ENCODE measurements at places on chromosomes 6 and 20.

GRCh38 chr20:39605908-39606307 is 643.8 kb downstream of the DHX35 start:
- no peak for DNase-seq

DNA sequence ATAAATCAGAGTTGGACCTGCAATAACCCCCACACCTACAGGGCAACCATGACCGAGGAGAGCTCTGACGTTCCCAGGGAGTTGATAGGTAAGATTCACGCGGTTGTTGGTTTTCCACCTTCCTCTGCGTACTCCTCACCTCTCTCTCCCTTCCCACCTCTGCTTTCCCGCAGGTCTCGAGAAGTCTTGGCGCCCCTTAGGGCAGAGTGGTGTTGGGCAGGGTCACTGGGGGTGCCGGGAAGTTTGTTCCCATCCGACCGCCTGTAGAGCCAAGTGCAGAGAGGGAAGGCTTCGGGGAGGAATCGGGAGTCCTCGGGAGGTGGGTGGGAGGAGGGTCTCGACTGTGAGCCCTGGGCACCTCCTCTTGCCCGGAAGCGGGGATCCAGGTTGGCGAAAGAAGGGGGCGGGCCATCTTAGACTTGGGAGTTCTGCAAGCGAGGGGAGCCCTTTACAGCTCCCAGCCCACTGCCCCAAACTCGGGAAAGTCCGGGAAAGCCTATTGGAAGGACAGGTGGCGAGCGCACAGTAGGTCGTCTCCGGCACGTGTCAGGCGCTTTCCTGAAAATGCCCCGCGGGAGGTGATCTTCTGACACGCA is 672 bp downstream of the CARMIL1 start:
- no peak for DNase-seq

DNA sequence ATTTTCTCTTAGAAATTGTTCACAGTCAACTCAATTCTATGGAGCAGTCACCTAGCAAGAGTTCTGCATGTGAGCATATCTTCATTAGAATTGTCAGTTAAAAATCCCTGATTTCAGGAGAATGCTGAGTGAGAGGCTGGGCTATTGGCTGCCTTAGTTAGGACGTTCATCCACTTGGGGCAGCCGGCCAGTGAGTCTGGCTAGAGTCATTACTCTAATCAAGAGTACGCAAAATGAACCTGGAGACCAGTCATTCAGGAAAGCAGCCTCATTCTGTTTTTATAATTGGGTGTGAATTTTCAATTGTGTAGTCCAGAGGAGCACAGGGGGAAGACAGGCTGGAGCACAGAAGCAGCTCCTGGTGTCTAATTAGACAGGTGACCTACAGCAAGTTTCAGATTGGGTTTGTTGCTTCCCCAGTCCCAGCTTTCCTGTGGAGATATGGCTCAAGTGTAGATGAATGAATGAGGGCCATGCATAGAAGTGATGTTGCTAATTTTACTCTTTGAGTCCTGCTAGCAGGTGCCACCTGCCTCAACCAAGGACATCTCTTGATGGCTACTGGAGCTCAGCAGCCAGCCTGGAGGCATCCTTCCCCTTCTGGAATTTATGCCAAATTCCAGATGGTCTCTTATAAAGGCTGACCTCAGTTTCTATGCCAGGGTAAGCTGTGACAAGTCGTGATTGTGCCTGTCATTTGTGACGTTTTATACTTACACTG is 265.7 kb downstream of the NKAIN2 start:
- DNase-seq, result no peak

DNA sequence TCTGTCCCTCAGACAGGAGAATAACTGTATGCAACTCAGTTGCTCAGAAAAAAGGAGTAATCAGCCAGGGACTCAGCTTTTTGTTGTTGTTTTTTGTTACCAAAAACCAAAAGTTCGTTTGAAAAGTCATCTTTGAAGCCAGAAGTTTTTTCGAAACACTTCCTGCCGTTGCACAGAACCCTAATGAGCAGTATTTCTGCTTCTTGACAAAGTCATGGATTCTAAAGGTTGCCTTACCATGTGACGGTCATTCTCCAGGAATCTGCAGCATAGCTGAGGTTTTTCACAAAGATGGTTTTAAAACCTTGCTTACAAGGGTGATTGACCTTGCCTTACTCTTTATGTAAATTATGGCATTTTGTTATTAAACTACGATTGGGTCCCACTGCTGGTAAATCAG is 1.9 kb downstream of the RAB32 start:
- DNase-seq, result no peak

GRCh38 chr6:134421501-134421900 is 103.6 kb upstream of the SGK1 start:
- no peak for DNase-seq

- no peak for DNase-seq
Measured at GRCh38 chr6:57423468-57423867, 106.0 kb downstream of the PRIM2 start.

GRCh38 chr6:111837641-111838500 is 35.4 kb downstream of the FYN start:
- DNase-seq, result no peak

DNA sequence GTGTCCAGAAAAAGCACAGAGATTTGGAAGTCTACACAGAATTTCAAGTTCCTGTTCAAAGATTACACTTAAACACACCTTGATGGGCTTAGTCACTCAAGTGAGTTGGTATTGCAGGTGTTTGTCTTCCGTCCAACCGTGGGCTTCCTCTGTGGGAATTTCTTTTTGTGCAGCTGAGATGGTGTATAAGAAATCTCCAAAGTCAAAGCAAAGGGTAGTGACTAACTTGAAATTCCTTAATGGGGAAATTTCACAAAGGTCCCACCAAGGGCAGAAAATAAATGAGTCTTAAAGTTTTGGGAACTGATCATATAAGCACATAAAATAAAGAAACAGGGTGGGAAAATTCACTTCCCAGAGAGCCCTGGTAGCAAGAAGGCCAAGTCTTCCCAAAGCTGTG is 102.0 kb upstream of the TNFAIP3 start:
- no peak for DNase-seq

- DNase-seq, result no peak
Measured at GRCh38 chr20:59448196-59448595, 147.8 kb downstream of the EDN3 start.

- DNase-seq, result no peak
Measured at GRCh38 chr20:4435225-4435624, 286.5 kb upstream of the PRND start.

DNA sequence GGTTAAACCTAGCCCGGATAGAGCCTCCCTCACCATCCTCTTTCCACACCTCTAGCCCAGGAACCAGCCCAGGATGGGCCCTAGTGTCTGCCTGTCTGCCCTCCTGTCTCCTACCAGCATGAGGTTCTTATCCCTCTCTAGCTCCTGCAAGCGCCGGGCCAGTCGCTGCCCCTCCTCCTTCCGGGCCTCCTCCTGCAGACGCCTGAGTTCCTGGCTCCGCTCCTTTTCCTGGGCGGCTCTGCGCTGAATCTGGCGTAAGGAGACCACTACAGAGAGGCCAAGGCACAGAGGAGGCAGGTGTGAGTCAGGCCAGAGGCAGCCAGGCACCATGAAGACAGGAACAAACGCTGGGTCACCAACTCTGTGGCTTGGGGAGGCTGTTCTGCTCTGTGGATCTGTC is 4.3 kb upstream of the PSORS1C2 start:
- peak; percentile 32 for DNase-seq

- DNase-seq, result no peak
Measured at GRCh38 chr6:117494283-117494682, 11.8 kb downstream of the DCBLD1 start.
